ENCODE measurements at places on chromosomes 4 and X.

- DNase-seq = no peak
These were observed 124.0 kb downstream of the CYLC1 start for GRCh38 chrX:83984961-83985360.

- no peak for DNase-seq
These were observed 57.6 kb downstream of the RBM46 start for GRCh38 chr4:154838694-154839093.

DNA sequence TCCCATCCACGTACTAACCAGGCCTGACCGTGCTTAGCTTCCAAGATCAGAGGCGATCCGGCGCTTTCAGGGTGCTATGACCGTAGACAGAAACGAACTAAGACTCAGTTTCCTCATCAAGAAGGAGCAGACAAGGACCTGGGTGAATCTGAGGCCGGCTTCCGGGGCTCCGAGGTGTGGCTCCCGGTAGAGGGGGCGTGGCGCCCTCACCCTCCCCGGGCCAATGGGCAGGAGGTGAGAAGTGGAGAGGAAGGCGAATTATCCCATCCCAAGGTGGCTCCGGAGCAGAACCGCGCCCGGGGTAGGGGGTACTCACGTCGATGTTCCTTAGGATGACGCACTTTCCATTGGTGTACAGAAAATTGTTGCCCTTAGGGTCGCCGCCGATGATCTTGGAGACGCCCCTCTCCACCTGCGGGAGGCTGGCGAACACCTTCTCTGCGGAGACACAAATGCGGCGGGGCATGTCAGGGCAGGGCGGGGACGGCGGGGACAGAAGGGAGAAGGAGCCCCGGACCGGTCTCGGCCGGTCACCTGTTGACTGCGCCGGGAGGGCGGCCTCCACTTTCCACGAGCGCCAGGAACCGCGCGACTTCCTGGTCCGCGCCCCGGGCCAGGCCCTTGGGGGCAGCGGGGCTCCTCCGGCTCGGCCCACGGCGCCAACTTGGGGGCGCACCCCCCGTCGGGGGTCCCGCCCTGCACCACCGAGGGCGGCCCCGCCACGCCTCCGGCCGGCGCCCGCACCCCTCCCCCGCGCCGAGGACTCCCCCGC lies 616 bp downstream of the WDR1 start:
- peak; percentile 64 for DNase-seq

- DNase-seq = no peak
These were observed 48.3 kb downstream of the SEL1L3 start for GRCh38 chr4:25814301-25815136.

DNA sequence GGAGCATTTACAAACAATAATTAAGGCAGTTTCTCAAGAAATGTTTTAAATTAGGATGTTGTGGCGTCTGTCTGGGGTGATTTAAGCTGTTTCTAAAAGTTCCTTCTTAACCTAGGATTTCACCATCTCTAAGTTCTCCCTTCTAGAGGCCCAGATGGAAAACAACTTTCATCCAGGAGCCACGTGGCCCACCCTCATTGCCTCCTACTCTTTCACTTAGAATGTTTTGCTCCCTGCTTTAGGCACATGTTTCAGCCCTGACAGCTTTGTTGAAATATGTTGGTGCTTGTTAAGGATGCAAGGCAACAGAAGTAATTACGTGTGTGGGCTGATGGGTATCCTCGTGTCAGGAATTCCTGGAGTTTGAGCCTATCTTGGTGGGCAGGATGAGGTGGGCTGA lies 131.3 kb downstream of the GUCY2F start:
- DNase-seq = no peak

DNA sequence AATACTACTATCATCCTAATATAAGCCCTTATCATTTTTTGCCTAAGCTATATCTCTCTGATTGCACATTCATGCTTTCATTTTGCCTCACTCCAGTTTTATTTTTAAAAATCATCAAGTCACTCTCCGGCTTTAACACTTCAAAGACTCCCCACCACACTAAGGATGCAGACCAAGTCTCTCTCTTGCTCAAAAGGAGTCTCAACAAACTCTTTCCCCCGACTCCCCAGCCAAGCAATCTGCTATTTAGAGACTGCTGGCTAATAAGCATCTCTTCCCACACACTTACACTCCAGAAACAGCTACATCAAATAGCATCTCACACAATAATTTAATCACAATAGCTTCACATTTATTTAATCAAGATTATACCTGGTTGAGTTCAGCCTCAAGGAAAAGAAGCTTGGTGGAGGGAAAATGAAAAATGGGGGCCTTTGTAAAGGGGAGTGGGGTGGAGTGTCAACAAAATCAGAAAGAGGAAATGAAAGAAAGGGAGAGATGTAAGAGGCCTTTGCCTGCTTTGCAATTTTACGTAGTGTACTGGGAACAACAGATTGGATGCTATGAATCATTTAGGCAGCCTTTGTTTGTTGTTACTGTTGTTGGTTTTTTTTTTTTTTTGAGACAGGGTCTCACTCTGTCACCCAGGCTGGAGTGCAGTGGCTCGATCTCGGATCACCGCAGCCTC lies 104.1 kb upstream of the MCF2 start:
- no peak for DNase-seq

GRCh38 chr4:156950948-156951347 lies 20.7 kb downstream of the PDGFC start:
- no peak for DNase-seq

DNA sequence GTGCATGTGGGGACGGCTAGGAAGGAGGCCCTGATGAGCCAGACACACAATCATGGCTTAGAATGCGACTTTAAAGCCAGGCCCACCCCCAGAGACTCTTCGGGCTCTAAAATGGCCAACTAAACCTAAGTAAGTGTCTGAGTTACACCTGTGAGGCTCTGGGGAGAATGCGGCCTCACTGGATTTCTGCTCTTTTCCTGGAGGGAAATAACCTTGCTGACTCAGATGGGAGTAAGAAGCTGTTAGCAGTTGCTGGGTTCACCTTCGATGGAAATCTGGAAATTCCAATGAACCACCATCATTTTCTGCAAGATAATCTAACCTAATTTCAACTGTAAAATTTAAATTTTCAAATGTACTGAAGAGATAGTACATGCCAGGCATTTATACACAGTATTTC lies 97.6 kb upstream of the MAML3 start:
- peak; percentile 53 for DNase-seq
